ENCODE measurements at places on chromosomes 6 and 20.
A peak's percentile ranks its signal among the peaks of the same experiment; 100 is the strongest.

GRCh38 chr6:19297880-19298279, 539.3 kb upstream of the ID4 start:
- no peak for DNase-seq

DNA sequence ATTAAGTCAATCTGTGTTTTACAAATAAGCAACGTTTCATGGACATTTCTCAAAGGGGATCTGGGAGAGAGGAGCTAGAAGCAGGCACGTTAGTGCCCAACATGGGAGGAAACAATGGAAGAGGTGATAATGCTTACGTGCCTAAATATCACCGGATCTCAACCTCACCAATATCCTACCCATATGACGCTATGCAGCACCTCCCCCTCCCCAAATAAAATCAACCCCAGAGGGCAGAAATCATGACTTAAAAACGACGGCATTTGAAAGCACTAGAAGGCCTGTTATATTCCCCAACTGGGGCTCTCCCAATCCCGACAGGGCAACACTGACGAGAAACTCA, 425 bp downstream of the HBS1L start:
- DNase-seq, result no peak

GRCh38 chr6:29632789-29633533, at the start of gene GABBR1:
Gene GABBR1, minus strand, starts transcription at chr6:29633183. Its CDS starts 798 bp downstream, at chr6:29632385.
- DNase-seq, result peak; percentile 85

GRCh38 chr6:18211338-18211737, 53.0 kb downstream of the DEK start:
- DNase-seq, result no peak

GRCh38 chr20:59334651-59335300, 34.4 kb downstream of the EDN3 start:
- no peak for DNase-seq

DNA sequence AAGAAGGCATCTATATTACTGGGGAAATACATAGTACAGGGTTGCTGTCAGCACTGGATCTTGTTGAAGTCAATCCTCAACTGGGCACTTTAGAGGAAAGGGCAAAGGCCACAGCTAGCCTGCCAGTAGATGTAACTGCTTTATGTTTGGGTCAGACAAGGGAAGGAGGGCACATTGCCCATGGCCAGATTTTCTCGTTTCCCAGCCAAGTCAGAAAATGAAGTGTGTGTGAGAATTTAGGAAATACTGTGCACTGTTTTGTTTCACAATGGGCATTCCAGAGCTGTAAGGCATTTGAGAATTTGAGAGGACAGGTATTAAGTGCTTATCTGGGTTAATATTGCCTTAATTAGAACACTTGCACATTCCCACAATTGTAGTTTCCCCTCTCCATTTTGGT, 183.9 kb upstream of the MCHR2 start:
- DNase-seq, result peak; percentile 88

- DNase-seq, result no peak
These were observed 105.1 kb downstream of the UST start for GRCh38 chr6:148851683-148852556.

DNA sequence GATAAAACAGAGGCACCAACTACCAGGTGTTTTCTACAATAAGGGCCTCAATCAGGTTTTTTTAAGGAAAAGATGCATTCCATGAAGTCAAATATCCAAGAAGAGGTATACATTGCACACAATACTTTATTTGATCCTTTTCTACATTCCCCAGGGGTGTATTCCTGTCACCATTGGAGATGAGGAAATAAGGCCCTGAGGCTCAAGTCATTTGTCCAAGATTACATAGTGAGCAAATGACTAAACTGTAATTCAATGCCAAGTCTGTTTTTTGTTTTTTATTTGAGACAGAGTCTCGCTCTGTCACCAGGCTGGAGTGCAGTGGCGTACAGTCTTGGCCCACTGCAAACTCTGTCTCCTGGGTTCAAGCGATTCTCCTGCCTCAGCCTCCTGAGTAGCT, 69.2 kb upstream of the CDYL start:
- DNase-seq, result no peak

GRCh38 chr6:154352898-154353585, 3.6 kb downstream of the IPCEF1 start:
- no peak for DNase-seq

DNA sequence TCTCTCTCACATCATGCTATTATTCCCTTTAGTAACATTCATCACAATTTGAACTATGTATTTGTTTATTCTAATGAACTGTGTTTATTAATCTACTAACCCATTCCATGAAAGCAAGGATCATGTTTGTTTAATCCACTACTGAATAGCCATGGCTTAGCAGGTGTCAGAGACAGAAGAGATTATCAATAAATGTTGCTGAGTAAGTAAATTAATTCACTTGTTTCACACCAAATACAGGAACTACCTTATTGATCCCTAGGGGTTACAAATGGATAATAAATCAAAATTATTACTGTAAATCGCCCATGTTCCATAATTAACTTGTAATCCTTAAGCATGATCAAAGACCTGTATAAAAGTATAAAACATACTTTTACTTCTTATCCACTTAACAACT, 76.6 kb downstream of the PHIP start:
- DNase-seq, result no peak

GRCh38 chr6:167697316-167697715, 129.4 kb upstream of the AFDN start:
- peak; percentile 22 for DNase-seq

- DNase-seq, result peak; percentile 63
These were observed 50.8 kb downstream of the SNX9 start for GRCh38 chr6:157873735-157874344.

DNA sequence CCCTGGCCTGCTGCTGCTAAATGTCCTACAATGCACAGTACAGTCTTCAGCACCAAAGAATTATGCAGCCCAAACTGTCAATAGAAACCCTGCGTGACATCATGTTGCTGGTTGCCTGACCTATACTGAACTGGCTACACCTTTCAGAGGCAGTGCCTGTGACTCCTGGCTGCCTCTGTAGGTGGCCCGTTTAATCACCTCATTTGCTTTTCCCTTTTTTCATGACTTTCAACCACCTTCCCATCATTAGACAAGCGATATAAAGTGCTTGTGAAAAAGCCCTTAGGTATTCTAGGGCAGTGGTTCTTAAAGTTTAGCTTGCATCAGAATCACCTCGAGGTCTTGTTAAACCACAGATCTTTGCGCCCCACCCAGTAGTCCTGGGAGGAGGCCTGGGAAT, 33.0 kb upstream of the RIPOR2 start:
- DNase-seq, result no peak

- DNase-seq, result peak; percentile 35
These were observed 660.4 kb downstream of the CD109 start for GRCh38 chr6:74356391-74356790.

GRCh38 chr6:28940294-28940857, 16.6 kb upstream of the TRIM27 start:
- DNase-seq, result no peak

- no peak for DNase-seq
These were observed 87.1 kb downstream of the TMEM242 start for GRCh38 chr6:157236040-157236725.

- peak; percentile 81 for DNase-seq
These were observed 30.2 kb upstream of the SGK1 start for GRCh38 chr6:134347885-134348805.

DNA sequence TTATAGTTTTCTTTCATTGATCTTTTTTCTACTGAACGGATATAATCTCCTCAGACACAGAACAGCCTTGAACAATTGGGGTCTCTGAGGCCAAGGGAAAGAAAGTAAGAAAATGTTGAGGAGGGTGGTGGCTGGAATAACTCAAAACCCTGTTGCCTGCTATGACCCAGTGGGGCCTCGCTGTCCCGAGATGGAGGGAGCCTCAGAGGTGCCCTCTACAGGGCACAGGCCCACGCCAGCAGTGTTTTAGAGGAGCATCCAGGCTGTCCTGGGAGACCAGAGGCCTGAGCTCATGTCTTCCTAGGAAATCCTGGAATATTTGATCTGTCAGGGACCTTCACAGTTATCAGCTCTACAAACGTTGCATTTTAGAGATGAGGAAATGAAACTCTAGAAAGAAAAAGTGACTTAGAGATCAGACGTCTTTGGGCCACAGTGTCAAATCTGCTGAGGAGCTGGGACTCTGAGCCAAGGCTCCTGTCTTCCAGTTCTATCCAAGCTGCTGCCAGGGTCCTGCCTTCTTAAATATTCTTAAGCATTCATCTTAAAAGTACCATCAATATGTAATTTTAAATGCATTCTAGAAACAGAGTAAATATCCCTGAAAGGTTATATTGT, 26.3 kb downstream of the ALDH5A1 start:
- peak; percentile 33 for DNase-seq

DNA sequence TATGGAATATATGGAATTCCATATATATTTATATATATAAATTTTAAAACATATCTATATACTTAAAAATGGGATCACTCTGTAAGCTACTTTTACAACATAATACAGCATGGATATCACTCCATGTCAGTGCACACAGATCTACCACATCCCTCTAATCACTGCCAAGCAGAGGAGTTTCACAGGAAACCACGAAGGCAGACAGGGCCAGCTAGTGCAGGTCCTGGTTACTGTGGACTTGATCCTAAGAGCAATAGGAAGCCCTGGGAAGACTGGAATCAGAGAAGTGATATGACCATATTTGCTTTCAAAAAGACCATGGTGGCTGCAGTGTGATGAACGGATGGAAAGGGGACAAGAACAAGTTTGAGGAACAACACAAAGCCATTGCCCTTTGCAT, 40.0 kb upstream of the NRN1 start:
- DNase-seq, result no peak

- no peak for DNase-seq
These were observed 104.4 kb downstream of the NCR2 start for GRCh38 chr6:41439524-41440418.

GRCh38 chr6:136343700-136344099, 54.1 kb upstream of the BCLAF1 start:
- DNase-seq, result no peak

DNA sequence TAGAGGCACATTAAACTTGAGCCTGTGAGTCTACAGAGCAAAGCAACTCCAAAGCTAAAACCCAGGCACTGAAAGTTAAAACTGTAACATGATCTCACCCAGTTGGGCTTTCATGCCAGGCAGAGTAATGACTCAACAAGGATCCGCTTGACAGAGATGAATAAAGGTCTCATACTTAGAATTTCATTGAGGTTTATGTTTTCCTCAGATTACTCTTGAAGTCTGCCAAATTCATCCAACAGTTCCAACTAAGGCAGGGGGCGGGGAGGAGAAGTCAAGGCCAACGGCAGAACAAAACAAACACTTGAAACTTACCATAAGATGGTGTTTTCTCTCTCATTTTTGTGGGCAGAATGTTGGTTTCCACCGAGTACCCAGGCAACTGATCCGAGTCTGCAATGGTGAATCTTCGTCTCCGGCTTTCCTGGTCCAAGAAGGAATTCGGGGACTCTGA, 54.0 kb upstream of the IPCEF1 start:
- peak; percentile 98 for DNase-seq

- DNase-seq, result no peak
These were observed 13.5 kb downstream of the ZMYND8 start for GRCh38 chr20:47343007-47343472.

DNA sequence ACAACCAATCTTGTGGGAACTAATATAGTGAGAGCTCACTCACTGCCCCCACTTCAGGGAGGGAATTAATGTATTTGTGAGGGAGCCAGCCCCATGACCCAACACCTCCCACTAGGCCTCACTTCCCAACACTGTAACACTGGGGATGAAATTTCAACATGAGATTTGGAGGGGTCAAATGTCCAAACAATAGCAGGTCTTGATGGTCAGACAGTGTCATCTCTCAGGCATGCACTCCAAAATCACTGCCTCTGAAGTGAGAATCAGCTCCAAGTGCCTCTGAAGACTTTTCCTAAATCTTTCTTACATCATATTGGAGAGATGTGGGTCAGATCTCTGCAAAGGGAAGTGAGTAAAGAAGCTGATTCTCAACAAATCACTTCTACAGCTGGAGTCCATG, 13.8 kb upstream of the SAYSD1 start:
- peak; percentile 3 for DNase-seq

- no peak for DNase-seq
These were observed 4.1 kb downstream of the HLA-A start for GRCh38 chr6:29946223-29947076.

DNA sequence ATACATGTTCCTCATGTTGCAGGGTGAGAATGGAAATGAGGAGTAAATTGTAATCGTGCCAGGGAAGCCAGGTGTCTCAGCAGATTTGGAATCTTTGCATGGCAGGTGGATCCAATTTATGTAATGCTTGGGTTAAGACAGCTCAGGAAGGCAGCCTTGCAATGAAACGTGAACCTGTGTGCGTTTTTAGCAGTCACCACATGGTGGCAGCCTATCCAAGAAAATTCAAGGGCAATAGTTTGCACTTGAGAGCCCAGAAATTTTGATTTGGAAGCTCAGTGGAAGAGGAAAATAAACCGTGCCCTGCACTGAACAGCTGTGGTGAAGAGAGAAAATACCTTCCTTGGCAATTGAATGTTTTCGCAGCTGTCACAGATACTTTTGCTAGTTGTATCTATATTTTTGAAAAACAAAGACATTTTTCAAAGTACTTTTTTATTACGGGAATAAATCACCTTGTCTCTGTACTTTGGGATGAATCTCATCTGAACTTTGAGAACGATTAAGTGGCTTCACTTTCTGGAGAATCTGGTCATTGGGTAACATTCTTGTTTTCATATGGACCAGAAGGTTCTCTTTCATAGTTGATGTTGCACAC, 26.5 kb downstream of the MTHFD1L start:
- peak; percentile 79 for DNase-seq

DNA sequence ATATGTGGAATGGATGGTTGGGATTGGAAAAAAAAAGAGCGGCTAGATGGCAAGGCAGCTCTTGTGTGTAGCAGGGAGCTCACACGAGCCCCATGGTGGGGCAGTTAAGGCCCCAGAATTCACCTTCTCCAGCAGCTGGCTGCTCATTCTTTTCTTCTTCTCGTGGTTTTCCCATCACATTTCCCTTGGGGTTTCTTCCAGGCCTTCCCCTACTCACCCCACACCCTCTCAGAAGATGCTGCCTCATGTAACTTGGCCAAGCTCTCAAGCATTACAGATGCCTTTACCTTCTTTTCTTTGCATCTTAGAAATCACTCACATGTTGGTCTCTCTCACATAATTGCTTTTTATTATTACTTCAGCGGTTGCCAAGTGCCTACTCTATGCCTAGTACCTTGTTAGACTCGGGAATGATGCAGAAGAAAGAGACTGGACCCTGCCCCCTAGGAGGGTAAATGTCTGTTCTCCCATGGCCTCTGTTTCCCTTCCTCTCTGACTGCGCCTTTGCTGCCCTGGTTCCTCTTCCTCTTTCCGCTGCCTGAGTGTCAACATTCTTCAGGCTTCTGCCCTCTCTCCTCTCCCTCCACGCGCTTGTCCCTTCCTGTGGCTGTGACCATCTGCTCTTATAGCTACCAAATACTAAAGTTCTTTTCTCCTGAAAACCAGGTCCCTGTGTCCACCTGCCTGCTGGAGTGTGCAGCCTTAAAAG, 28.6 kb downstream of the PPARD start:
- DNase-seq, result peak; percentile 85

GRCh38 chr6:40393641-40394040, 193.5 kb downstream of the LRFN2 start:
- no peak for DNase-seq

- no peak for DNase-seq
These were observed 504.0 kb upstream of the PTCHD4 start for GRCh38 chr6:48615041-48615440.
